ENCODE measurements at places on chromosomes 3 and 15.

GRCh38 chr3:52805270-52806039 is 10.9 kb downstream of the ITIH3 start:
- DNase-seq = no peak

GRCh38 chr15:58916962-58917361 is 16.5 kb downstream of the SLTM start:
- DNase-seq = no peak

- no peak for DNase-seq
Measured at GRCh38 chr3:174749143-174749542, 110.0 kb upstream of the NAALADL2 start.

DNA sequence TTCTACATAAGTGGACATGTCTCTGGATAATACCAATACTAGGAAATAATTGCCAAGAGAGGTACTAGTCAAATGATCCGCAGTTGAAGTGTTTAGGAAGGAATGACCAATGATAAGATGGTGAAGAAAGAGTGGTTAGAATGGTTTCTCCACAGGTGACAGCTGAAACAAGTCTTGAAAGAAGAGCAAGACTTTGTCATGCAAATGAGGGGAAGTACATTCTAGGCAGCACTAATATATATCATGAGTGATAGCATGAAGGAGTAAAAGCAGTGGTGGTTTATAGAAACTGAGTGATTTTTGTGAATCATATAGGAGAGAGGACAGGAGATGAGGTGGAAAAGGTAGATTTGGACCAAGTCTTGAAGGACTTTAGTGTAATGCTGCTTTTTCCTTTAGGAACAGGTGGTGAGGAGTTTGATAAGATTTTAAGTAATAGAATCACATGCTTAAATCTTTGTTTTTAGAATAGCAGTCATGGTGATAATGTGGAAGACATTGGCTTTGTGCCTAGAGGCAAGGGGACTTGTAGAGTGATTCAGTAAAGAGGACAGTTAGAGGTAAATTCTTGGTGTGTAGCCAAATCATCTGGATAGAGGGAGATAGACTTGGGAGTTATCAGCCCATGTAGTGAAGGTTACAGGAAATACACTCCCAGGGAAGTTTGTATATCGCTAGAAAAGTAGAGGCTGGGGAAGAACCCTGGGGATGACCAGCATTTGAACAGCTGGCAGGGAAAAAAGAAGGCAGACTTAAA is 31.9 kb downstream of the SLMAP start:
- DNase-seq = no peak

- DNase-seq = no peak
Measured at GRCh38 chr3:124846189-124846588, 41.0 kb downstream of the ITGB5 start.

- DNase-seq = no peak
Measured at GRCh38 chr15:85832394-85832793, 37.7 kb upstream of the KLHL25 start.

GRCh38 chr3:14911651-14912050 is 35.7 kb upstream of the NR2C2 start:
- no peak for DNase-seq

GRCh38 chr15:65423150-65423975 is 616 bp upstream of the IGDCC4 start:
- DNase-seq = no peak

DNA sequence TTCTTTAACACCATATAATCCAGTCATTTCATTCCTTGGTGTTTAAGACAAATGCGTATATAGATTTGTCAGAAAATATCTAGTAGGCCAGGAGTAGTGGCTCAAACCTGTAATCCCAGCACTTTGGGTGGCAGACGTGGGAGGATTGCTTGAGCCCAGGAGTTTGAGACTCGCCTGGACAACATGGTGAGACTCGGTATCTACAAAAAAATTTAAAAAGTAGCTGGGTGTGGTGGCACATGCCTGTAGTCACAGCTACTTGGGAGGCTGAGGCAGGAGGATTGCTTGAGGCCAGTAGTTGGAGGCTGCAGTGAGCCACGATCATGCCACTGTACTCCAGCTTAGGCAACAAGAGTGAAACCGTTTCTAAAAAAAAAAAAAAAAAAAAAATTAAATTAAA is 1.9 kb upstream of the MTMR14 start:
- no peak for DNase-seq

- DNase-seq = no peak
Measured at GRCh38 chr3:114060906-114061655, 4.5 kb downstream of the QTRT2 start.

- no peak for DNase-seq
Measured at GRCh38 chr3:193377591-193377990, 962 bp downstream of the ATP13A5 start.

DNA sequence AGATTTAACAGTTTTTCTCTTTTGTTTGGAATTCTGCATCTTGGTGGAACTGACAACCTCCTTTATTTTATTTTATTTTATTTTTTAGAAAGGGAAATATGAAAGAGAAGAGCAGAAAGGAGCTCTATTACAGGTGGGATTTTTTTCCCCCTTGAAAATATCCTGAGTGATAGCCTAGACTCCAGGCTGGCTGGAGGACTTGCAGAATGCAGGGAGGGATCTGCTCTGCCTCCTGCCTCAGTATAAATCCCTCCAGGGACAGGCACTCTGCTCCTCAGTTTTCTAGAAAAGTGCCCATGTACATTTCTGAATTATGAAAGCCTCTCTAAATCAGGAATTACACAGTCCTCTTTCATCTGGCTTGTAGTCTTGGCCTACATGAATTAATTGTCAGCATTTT is 173.7 kb downstream of the TMEM108 start:
- no peak for DNase-seq

DNA sequence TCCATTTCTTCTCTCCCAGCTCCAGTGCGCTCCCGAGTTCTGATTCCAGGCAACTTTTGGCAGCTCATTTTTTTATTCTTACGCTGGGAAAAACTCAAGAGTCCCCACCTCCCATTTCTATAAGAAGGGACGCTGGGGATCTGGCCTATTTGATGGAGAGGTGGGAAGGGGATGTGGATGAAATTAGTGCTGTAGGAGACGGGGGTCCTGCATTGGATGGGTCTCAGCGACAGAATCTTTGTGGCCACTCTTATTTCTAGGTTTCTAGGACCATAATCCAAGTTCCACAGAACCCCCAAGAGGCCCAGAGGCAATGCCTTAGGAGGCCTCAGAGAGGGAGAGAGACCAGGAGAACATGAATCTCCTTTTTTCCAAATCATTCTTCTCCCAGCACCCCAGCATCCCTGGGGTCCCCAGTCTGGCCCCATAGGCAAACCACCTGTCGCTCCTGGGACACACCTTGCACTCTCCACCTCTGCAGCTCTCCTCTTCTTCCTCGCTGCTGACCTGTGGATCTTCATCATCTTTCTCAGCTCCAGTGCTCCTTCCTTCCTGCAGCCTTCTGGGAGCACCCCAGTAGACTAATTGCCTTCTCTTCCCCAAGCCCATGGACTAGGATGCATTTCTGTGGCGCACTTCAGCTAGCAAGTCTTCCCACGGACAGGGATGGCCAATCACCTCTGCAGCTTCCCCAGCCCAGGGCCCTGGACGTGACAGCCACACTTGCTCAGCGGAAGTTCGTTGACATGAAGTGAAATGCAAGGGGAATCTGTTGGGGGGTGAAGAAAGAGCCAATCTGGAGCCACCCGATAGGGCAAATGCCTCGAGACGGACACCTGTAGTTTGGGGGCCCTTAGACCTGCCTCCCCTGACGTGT is 100.1 kb upstream of the ALDH1A3 start:
- no peak for DNase-seq

- DNase-seq = no peak
Measured at GRCh38 chr3:132926098-132926497, 112.1 kb upstream of the TMEM108 start.

- DNase-seq = no peak
Measured at GRCh38 chr3:280681-281080, 84.1 kb downstream of the CHL1 start.

DNA sequence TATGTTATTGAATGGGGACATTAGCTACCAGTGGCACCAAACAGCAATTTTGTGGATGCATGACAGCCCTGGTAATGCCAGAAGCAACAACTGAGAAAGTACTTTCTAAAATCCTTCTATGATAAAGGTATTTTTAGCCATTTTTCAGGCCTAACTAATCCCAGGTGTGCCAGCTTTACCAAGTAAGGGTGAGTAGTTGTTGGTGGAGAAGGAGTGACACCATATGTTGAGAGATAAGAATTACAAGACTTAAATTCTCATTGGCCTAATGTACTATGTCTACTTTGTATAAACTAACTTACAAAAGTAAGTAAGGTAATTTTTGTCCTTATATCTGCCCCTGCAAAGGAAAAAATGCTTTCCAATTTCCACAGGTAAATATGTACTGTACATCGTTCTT is 4.1 kb upstream of the COX17 start:
- no peak for DNase-seq

DNA sequence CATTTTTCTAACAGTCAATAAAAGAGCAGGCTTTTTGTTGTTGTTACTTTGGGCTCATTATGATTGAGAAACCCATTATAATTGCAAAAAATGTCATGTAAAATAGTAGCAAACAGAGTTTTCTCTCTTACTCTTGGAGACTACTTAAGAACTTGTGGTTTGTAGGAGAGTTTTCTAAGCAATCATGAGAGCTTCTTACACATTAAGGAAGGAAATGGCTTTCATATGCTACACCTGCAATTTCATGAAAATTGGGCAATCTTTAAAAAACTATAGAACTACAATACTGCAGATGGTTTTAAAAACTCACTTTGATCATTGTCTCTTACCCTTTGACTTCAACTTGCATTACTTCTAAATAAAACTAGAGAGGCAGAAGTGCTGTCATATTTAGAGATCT is 701.8 kb downstream of the ZPLD1 start:
- no peak for DNase-seq

DNA sequence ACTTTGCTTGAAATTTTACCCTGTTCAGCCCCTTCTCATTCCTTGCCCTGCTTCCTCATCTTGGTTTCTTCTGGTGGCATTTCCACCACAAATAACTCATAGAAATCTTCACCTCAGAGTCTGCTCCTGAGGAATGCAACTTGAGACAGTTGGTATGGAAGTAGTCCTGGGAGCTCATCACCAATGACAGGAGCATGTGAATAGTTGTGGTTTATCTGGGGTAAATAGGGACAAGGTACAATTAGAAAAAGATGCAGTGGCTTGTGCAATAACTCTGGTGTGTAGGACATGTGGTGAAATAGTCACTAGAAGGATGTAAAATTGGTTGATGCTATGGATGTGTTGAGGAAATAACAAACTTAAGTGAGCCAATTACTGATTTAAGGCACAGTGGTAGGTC is 72.7 kb upstream of the CHRNA7 start:
- DNase-seq = no peak

GRCh38 chr15:66883284-66883911 is 181.4 kb downstream of the SMAD6 start:
- DNase-seq = no peak

DNA sequence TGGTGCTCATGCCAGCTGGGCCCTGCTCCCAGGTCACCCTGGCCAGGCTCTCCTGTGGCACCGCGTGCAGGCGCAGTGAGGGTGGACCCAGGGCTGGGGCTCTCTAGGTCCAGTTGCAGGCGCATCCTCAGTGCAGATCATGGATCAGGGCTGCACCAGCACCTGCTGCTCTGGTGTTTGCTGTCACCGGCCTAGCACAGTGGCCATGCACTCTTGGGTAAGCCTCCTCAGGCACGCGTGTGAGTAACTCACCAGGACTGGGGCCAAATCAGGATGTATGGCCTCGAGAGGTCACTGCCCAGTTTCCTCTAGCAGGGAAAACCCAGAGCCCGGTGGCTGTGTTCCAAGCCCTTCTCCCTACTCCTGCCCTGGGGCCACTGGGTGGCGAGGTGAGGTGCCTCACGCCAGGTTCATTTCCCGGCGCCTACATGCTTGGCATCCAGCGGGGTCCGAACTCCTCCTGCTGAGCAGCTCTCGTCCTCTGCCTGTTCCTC is 45.5 kb upstream of the SLC41A3 start:
- no peak for DNase-seq

GRCh38 chr15:52031556-52031955 is 12.5 kb downstream of the MAPK6 start:
- DNase-seq = no peak

GRCh38 chr3:177195242-177195991 is 1.9 kb downstream of the TBL1XR1 start:
- peak; percentile 47 for DNase-seq

GRCh38 chr3:127716384-127716783 is 43.6 kb downstream of the ABTB1 start:
- DNase-seq = no peak

DNA sequence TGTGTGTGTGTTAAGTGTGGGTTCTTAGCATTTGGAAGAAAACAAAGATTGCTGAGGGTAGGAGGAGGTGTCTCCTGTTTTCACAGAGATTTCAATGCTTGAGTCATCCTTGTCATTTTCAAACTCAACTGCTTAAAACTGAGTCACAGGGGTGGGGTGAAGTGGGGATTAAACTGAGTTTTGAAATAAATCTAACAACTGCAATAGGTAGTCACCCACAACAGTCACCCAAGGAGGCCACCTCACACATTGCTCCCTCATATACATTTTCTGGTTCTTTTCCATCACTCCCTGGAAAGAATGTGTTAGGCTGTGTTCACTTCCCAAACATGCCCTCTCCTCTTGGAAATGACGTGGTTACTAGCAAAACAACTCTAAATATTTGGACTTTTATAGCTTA is 187.7 kb upstream of the CMC1 start:
- peak; percentile 2 for DNase-seq

DNA sequence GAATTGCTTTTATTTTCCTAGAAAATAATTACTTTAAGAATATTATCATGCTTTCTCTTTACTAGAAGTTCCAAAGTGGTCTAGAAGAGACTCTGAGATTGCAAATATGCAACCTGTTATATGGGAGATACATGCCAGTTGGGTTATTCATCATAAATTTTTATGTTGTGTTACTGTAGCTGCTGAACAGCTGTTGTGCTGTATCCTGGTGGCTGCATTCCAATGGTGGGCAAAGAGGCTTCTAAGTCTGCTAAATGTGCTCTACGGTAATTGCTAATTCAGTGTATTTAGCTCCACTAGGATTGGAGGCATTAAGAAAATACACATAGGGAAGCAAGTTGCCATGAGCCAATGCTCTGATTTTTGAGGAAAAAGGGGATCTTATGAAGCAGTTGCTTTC is 409.0 kb downstream of the TUSC7 start:
- no peak for DNase-seq

GRCh38 chr3:155138677-155139076 is 58.6 kb downstream of the MME start:
- DNase-seq = no peak

GRCh38 chr3:188188911-188189310 is 35.0 kb downstream of the LPP start:
- no peak for DNase-seq

- no peak for DNase-seq
Measured at GRCh38 chr15:64943512-64944225, 32.0 kb downstream of the ANKDD1A start.

DNA sequence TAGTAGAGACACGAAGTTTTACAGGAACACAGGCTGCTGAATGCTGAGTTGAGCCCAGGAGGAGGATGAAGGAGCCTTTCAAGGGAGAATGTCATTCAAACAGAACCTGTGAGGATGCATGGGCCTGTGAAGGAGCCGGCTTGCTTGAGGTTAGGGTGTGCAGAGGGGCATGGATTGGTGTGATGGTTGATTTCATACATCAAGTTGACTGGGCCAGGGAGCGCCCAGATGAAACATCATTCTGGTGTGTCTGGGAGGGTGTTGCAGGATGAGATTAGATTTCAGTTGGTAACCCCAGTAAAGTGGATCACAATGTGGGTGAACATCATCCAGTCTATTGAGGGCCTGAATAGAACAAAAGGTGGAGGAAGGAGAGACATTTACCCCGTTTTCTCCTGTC is 243.6 kb downstream of the EDEM1 start:
- DNase-seq = no peak

Measured in CD4-positive, alpha-beta T cell treated with Interleukin-17A for 4 hours (primary cell).